ENCODE measurements at places on chromosomes 5 and 9.

DNA sequence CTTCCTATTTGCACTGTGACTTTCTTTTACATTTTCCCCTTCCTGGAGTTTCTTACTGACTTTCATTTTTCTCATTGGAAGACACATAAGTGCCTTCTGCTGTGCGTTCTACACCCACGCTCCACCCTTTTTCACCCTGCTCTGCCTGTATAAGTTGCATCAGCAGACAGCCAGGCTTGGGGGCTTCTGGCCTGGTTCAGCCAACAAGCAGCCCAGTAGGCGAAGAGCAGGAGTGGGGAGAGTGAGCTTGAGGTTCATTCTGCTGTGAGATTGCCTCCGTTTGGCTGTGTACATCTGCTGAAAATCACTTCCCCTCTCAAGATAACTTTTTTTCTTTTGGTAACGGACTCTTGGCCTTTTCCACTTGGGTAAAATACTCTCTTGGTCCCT lies 38.4 kb downstream of the RASGRF2 start:
- DNase-seq, result no peak

- peak; percentile 87 for DNase-seq
Measured at GRCh38 chr5:68730220-68730978, 363.4 kb upstream of the SLC30A5 start.

- peak; percentile 55 for DNase-seq
Measured at GRCh38 chr5:132501961-132502931, 11.7 kb upstream of the IRF1 start.

DNA sequence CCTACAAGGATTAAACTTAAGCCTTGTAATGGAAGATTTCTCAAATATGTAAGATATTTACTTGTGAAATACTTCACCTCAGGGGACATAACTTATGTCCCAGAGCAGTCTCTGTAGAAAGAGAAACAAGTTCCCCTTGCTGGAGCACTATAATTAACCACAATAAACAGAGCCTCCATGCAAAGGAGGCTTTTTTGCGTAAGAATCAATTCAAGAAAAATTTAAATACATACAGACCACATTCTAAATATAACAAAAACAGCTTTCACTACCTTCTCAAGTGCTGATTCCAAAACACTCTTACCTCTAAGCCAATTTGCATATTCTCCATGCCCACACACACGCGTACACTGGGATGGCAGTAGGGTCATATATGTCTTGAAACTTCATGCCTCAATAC lies 30.7 kb upstream of the CCNB1 start:
- no peak for DNase-seq

- no peak for DNase-seq
Measured at GRCh38 chr5:35698047-35698808, 80.6 kb downstream of the SPEF2 start.

DNA sequence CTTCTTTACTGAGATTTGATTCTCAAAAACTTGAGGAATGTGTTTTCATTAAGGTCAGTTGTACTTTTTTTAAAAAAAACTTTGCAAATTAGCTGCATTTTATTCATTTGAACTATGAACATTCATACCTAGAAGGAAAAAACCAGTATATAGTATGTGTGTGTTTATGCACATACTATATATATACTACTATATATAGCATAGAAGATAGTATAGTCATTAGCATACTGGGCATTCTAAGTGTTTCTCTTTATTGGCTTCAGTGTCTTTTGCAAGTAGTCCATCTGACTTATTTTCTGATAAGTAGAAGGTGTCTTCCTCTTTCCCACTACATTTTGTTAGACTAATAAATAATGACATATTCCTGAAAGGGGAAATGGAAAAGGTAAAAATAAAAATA lies 33.0 kb downstream of the ELOVL7 start:
- no peak for DNase-seq

GRCh38 chr5:129771058-129771838 lies 23.4 kb downstream of the MINAR2 start:
- DNase-seq, result peak; percentile 75

DNA sequence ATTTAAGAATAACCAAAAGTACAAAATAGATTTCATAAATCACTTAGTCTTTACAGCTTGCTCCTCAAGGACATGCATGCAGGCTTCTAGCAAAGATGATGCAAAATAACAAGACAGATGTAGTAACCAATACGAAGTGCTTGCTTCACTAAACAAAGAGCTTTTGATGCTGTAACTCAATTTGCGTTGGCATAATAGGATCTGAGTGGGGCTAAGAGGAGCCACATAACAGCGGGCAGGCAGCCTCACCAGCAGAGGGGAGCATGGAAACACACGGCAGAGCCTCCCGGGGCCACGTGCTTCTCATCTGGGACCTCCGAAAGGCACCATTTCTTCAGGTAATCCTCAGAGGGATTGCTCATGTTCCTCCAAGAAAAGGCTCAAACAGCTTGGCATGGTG lies 139.7 kb downstream of the C5orf15 start:
- DNase-seq, result no peak

DNA sequence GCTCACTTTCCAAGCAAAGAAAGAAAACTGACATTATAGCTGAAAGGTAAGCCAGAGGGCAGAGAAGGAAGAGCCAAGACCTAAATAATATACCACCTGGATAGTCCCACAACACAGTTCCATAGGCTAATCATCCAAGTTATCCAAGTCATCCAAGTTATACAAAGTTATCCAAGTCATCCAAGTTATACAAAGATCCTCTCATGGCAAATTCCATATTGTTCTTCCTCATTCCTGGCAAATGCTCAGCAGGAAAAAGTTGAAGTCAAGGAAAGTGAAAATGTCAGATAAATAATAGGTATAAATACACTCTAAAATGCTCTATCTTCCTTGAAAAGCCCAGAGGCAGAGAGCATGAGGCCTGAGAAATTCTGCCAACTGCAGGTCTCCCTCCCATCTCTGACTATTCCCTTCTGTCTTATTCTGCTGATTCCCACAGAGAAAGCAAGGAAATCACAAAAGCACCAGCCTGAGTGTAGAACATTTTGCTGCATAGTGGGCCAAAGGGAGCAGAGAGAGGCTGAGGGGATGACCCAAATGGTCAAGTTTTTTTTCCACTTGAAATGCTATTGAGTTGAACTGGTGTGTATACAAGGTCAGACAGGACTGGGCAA lies 12.5 kb downstream of the MCTP1 start:
- DNase-seq, result no peak

DNA sequence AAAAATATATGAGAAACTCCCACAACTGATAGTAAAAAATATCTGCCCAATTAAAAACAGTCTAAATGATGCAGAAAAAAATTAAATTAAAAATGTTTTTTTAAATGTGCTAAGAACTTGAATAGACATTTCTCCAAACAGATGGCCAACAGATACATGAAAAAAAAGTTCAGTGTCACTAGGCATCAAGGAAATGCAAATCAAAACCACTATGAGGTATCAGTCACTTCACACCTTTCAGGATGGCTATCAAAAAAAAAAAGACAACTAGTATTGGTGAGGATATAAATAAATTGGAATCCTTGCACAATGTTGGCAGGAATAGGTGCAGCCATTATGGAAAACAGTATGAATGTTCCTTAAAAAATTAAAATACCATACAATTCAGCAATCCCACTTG lies 16.6 kb downstream of the ZNF131 start:
- DNase-seq, result no peak

- no peak for DNase-seq
Measured at GRCh38 chr5:137734331-137734730, 1.6 kb downstream of the KLHL3 start.

GRCh38 chr5:176319827-176320554 lies 41.6 kb downstream of the KIAA1191 start:
- DNase-seq, result peak; percentile 25

DNA sequence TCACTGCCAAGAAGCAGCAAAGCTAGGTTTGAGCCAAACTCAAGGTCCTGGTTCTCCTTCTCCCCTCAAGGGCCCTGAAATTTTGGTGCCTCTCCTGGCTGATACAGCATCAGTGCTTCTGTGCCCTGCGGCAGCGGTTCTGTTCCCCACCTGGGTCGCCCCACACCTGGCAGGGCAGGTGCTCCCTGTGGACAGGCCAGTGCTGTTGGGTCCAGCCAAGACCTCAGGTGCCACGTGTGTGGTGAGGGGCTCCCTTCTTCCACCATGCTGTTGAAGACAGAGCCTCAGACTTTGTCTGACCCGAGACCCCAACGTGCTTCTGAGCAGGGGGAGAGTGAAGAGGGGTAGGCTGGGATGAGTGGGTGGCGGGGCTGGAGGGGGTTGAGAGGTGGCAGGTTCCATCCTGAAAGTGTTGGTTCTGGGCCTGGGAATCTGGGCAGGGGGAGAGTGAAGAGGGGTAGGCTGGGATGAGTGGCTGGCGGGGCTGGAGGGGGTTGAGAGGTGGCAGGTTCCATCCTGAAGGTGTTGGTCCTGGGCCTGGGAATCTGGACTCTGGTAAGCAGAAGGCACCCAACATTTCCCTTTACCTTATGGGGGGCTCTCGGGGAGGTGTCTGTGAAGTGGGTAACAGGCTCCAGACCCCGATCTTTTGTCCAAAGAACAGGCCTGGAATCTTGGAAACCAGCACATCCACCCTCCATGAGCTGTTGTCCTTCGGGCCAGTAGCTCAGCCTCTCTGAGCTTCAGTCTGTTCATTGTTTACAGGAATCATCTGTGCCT lies 2.3 kb downstream of the PLEKHG4B start:
- DNase-seq, result no peak

DNA sequence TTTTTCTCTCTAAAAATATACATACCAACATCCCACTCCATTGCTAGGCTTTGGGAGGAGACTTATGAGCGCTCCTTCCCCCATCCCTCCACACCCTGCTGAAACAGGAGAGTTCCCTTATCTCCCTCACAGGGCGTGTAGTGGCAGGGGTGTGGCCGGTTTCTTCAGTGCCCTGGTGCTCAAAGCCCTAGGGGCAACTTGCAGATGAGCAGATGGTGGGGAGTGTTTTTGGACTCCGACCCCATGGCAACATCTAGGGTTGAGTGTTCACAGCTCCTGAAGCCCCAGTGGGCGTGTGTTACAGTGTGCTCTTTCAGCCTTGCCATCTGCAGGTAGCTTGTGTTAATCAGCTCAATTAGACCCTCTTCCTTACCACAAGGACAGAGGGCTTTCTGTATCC lies 409.5 kb downstream of the MAT2B start:
- DNase-seq, result no peak

All from myocyte (in vitro differentiated cells).